ENCODE measurements at places on chromosomes 3 and 15.
A peak's percentile ranks its signal among the peaks of the same experiment; 100 is the strongest.

- no peak for DNase-seq
- H3K4me3 ChIP-seq = no peak overlapping the region
- H3K27me3 ChIP-seq = no peaks in the 10 kb centered on the region
- H3K4me1 ChIP-seq = no peaks in the 10 kb centered on the region
Observed at GRCh38 chr3:11238060-11238459, 34.1 kb upstream of the ATG7 start.

DNA sequence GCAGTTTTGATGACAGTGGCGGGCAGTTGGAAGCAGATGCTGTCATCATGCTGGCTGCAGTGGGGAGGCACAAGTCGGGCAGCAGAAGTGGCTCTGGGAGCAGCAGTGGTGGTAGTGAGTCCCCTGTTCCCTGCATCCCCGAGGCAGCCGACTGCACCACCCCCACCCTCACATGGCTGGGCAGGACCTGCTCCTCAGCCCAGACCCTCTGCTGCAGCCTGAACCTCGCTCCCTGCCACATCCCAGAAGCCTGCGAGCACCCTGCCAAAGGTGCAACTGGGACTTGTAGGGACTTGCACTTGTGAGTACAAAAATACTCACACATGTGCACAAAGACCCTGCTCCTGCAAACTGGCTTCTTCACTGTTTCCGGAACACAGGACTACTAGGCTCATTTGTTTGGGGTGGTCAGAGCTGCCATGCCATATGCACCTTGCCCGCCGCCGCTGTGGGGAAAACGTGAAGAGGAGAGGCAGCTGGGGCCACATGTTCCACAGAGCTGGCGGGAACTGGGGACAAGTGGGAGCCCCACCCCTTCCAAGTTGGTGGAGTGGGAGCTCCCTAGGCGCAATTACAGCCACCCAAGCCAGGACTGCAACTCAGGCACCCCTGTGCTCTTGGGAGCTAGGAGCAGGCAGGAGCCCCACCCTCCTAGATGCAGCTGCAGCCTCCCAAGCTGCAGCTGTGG is 2.2 kb downstream of the JMJD7 start:
- peaks cover 10% of the 10 kb centered on the region for H3K4me1 ChIP-seq
- DNase-seq = no peak
- no peak overlapping the region for H3K4me3 ChIP-seq
- no peaks in the 10 kb centered on the region for H3K27me3 ChIP-seq
- no peak overlapping the region for H3K27ac ChIP-seq

DNA sequence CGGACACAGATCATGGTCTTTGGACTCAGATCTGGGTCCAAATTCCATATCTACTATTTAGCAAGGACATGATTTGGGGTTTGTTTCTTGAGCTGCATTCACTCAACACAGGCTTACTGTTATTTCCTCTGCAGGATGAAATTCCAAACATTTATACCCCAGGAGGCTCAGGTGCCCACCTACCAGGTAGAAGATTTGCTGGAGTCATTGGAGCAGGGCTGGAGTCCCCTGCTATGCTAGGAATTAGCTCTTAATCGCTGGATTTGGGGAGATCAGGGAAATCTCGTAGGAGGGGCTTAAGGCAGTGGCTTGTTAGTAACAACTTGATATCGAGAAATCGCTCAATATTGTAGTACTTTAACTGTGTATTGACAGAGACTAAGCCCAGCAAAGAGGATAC is 193.0 kb downstream of the IL20RB start:
- no peaks in the 10 kb centered on the region for H3K36me3 ChIP-seq
- no peak for DNase-seq
- no peaks in the 10 kb centered on the region for H3K27me3 ChIP-seq

DNA sequence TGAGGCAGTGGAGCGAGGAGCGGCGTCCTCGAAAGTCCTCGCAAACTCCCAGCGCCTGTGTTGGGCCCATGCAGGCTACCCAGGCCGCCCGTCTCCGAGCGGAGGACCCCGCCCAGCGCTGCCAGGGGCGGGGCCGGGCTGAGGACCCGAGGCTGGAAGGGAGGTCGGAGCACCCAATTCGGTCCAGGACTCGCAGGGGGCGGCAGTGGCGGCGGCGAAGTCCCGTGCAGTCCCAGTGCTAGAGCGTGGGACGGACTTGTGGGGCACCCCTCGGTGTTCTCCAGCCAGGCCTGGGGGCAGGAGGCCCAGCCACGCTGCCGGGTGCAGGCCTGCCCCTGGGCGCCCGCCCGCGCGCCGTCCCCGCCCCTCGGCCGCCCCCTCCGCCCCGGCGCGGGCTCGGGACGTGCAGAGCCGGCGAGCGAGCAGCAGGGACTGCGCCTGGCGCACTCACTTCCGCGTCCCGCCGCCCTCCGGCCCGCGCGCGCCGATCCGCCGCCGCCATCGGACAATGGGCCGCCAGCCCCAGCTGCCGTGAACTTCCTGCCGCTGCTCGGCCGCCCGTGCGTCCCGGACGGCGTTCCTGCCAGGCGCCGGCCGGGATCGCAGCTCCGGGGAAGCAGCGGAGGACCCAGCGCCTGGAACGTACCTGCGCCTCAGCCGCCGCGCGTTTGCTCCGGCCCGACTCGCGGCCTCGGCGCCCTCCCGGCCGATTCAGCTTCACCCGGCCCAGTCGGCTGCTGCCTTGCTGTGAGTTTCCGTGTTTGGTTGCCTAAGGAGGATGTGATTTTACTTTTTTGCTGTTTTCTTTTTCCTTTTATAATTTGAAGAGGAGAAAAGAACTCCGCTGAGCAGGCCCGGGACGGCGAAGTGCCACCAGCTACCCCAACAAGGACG is 596 bp upstream of the LIMD1 start:
- H3K4me3 ChIP-seq = peak overlapping the region; percentile 61
- no peaks in the 10 kb centered on the region for H3K27me3 ChIP-seq
- peak overlapping the region; percentile 83 for H3K27ac ChIP-seq
- H3K36me3 ChIP-seq = no peaks in the 10 kb centered on the region
- H3K4me1 ChIP-seq = peaks cover 22% of the 10 kb centered on the region

DNA sequence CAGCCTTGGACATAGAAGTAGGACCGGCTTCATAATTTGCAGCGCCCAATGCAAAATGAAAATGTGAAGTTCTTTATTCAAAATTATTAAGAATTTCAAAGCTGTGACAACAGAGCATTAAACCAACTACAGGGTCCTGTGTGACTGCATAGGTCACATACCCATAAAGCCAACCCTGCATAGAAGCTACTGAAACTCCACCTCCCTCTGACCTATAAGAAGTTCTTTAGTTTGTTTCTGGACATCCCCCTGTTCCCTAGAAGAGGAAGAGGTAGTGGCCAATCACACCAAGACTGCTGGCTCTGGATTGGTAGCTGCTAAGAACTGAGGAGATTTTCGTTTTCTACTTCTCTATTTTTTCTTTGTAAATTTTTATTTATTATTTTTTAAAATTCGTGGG is 9.0 kb upstream of the SELENOT start:
- H3K36me3 ChIP-seq = no peaks in the 10 kb centered on the region
- no peak overlapping the region for H3K4me3 ChIP-seq
- no peaks in the 10 kb centered on the region for H3K27me3 ChIP-seq
- DNase-seq = no peak

DNA sequence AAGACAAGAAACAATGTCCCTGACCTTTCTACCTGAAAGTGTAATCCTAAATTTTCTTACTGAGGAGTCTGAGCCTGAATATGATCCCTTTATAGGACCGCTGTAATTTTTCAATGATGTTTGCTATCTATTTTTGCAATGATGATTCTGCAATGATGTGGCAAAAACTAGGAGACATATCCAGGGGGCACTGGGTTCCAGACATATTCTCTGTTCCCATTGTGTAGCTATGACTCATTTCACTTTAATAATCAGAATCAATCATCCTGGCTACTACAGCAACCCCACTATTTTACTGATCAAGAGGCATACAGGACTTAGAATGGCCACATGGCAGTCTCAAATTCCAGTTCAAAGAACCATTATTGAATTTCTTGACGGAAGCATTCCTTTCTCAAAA is 85.9 kb downstream of the AQR start:
- no peak overlapping the region for H3K4me3 ChIP-seq
- no peak for DNase-seq
- H3K27ac ChIP-seq = no peak overlapping the region

GRCh38 chr3:25107918-25108617 is 320.0 kb upstream of the RARB start:
- no peak overlapping the region for H3K27ac ChIP-seq
- no peaks in the 10 kb centered on the region for H3K4me1 ChIP-seq
- no peaks in the 10 kb centered on the region for H3K36me3 ChIP-seq
- no peaks in the 10 kb centered on the region for H3K27me3 ChIP-seq

All from prostate gland (tissue), 2 donors.